ENCODE measurements at places on chromosomes 7 and 10. TPM values are rescaled to one million over a fixed set of nuclear protein-coding genes. Genes with fewer than 3 reads are reported as not detected.

PON1 gene
- not detected for total RNA-seq

DNA sequence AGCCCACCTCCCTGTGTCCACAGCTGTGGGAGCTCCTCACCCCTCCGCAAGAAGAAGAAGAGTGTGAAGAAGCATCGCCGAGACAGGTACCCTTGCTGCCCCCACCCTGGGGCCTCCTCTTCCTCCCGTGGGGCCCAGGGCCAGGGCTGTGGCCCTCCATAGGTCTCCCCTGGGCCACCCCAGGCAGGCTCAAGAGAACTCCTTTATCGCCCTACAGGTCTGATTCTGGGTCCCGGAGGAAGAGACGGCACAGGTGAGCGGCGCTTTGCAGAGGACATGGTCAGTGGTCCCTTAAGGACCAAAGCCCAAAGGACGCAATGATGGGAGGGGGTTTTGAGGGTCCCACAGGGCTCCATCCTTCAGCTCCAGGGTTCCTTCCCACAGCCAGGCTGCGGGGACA lies 41.1 kb upstream of the HSPB1 start:
- ATAC-seq: no peak

DNA sequence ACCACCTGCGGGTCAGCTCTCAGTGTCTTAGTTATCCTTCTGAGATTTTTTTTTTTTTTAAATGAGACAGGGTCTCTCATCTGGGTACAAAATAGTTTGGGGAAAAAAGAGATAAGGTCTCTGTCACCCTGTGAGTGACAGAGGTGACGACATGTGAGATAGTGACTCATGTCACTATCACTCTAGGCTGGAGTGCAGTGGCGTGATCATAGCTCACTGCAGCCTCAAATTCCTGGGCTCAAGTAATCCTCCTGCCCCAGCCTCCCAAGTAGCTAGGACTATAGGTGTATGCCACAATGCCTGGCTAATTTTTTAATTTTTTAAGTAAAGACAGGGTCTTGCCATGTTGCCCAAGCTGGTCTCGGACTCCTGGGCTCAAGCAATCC lies 10.4 kb downstream of the BLVRA start:
- no peak for ATAC-seq

DNA sequence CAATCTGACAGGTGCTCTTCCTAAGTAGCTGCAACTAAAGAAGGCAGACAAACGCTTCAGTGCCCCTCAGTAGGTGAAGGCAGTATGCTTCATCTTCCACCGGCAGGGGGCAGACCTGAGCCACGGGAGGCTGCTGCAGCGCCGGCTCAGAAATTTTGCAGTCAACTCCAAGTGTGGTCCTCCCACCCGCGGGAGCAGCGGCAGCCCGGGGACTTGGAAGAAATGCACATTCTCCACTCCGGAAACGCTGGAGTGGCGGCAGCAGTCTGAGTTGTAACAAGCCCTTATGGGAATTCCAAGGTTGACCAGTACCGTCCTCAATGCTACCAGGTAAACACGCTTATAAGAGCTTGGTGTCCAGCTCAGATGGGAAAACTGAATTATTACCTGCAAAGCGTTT lies 3.4 kb downstream of the IGFBP3 start:
- ATAC-seq: peak; percentile 53

DNA sequence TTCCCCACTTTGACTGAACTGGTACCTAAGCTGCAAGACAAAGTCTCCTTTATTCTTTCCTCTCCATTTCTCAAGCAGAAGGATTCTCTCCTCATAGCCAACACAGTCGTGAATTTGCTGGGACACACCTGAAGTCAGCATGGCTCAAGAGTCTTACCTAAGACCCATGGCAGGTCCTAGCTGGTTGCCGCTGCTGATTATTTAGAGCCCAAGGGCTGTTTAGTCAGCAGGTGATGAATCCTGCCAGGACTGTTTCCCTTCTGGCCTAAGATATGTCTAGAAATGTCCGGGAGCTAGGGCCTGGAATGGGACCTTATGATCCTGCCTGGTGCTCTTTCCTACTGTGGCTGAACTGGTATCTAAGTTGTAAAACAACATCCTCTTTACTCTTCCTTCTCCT lies 82.8 kb downstream of the AHCYL2 start:
- no peak for ATAC-seq
